ENCODE measurements at places on chromosomes 4 and X.
A peak's percentile ranks its signal among the peaks of the same experiment; 100 is the strongest.

DNA sequence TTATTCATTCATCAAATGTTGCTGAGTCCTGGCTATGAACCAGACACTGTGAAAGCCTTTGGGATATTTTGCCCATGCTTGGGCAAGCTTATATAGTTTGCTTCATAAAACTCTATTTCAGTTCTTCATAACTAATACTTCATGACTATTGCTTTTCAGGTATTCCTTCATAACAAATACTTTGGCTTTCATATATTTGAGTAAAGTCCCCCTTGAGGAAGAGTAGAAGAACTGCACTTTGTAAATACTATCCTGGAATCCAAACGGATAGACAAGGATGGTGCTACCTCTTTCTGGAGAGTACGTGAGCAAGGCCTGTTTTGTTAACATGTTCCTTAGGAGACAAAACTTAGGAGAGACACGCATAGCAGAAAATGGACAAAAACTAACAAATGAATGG, 1.7 kb upstream of the AFP start:
- peak; percentile 25 for DNase-seq

DNA sequence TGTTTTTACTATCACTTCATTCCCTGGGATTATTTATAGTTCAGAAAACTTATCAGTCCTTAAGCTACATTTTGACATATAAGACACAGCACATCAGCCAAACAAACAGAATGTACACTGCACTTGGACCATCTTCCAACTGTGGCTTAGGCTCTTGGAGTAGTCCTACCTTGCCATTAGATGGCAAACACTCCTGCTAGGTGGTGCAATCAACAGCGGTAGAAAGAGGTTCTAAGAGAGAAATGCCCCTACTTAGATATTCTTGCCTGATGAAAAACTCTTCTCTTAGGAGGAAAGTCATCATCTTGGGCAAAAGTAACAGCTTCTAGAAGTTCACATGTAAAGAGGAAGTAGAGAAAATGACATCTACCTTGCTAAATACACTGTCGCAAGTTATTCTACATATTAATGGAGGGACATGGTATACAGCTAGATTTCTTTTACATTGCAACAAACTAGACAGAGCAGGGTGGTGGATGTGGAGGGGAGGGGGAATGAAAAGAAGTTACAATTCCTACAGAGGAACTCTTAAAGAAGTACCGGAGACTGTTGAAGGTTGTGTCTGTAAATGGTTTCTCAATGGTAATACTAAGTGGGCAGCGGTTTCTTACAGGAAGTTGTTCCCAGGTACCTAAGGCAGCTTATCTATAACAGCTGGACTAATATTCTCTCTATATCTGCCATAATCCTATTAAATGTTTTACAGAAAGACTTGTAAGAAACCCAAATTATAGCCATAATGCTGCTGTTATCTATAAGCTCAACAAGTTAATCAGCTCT, 8.1 kb upstream of the STPG2 start:
- no peak for DNase-seq

- DNase-seq: no peak
These were observed 8.8 kb downstream of the PPP2R2C start for GRCh38 chr4:6463311-6464289.

DNA sequence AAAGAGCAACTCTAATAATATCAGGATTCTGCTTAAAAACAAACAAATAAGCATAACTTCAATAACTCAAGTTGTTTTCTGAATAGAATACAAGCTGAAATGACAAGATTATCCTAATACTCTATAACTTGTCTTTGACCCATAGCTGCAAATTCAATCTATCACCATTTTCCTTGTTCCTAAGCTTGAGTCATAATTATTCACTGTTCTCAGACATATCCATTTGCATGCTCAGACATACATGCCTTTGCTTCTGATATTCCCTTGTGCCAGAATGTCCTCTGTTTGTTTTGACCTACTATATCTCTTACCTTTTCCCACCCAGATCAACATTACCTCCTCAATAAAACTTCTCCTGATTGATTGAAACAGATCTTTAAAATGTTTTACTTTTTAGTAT, 109.7 kb downstream of the SNCA start:
- DNase-seq: no peak

DNA sequence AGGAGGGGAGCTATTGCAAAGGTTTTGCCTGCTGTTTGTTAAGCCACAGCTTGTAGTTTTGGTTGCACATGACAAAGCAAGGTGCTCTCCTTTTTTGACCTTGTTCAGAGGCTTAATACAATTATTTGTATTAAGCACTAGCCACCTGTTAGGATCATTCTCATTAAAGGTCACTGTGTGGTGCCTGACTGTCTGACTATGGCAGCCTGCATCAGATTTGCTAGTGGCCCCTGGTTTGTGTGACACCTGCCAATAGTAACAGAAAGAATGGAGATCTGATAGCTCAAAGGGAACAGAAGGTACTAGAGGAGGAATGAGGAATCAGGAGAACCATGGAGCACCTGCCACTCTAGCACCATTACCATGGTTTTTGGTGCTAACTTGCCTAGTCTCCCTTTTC, 102.5 kb downstream of the POLA1 start:
- no peak for DNase-seq

DNA sequence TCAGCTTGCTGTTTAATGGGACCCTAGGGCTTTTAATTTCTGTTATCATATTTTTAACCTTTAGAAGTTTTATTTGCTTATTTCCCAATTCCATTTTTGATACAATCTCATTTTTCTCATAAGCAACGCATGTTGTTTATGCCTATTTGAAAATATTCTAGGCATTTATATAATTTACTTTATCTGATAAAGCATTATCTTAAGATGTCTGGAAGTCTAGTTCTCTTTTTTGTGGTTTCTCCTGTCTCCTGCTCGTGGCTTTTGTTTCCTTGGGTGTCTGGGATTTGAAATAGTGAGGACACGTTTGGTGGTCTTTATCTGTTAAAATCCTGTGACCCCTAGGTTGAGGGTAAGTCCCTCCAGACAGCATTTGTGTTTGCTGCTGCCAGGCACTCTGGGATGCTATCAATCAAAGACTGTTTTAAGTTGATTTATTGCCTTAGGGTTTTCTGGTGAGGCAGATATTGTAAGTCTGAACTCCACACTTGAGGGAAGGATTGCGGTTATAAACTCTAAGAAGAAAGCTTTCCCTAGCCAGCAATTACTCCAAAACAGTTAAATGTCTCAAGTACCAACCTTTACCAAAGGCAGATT, 208.0 kb downstream of the PRDM5 start:
- no peak for DNase-seq

- DNase-seq: peak; percentile 78
These were observed 60.1 kb downstream of the SH3RF1 start for GRCh38 chr4:169210504-169211118.

DNA sequence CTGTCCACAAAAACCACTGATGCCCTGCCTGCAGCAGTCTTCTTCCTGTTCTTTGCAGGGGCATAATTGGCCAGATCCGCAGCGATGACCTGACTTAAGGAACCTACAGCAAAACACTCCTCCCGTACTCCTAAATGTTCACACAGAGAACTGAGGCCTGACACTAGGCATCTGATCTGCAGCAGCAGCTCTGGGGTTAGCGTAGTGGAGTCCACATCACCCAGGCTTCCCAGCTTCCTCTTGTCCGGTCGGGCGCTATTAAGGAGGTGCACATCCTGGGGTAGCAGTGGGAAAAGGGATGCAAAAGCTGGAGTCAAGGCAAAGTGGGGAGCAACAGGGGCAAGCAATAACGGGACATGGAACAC, 758 bp downstream of the SCFD2 start:
- peak; percentile 22 for DNase-seq

DNA sequence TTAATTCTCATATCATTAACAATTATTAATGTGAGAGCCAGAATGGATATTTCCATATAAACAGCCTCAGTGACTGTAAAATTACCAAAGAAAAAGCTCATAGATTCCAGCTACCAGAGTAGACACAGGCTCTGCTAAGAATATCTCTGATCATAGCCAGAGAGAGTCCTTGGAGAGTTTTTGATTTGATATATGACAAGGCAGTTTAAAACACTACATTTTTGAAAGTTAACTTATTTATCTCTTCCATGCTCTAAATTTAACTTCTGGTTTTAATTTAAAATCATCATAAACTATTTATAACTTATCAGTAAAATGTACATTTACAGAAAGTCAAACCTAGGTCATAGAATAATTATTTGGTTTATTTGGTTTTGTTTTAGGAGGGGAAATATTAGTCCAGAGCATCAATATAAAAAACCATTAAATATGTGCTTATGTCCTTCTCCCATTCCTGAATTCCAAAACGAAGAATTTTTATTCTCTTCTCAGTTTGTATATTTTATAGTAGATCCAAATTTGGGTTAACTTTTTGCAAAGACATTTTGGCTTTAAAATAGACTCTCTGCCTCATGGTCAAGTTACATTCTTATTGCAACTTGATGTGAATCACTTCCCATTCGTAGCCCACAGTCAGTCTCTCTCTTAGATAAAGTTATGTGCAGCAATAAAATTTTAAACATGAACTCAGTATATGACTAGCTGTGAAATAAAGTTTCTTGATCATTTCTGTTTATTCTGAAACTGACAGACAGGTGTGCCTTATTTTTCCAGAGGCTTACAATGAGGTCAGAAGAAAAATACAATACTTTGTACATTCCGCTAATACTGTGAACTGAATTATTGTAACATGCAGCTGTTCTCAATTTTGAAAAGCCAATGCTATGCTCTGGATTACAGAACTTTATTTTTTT, 267.1 kb downstream of the PAPSS1 start:
- DNase-seq: no peak

- peak; percentile 21 for DNase-seq
These were observed 626.8 kb downstream of the TLL1 start for GRCh38 chr4:166499820-166500219.

DNA sequence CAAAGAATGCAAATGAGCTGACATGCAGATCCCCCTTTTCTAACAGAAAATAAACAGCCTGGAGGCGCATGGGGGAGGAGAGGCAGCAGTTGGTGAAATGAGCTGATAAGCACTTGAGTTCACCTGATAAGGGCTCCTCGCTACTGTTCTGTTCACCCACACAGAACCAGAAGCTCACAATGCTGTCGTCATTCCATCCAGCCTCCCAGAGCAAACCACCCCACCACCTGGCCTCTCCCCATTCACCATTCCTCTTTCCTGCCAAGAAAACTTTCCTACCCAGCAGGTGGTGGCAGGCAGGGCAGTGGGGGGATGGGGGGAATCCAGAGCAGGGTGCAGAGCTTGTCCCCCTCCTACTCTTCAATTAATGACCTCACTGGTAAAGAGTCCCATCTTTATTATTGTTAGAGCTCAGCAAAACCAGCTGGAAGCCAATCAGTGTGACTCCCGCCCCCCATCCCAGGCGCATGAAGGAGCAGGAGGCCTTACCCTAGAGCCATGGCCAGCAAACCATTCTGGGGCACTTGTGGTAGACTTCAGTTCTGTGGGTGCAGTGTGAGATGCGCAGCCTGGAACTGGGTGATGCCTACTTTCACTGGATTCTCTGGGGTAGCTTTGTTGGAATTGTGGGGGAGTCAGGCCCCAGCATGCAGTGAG, 350.3 kb downstream of the ZIC3 start:
- DNase-seq: no peak

- no peak for DNase-seq
These were observed 108.9 kb downstream of the USP46 start for GRCh38 chr4:52550186-52550585.

DNA sequence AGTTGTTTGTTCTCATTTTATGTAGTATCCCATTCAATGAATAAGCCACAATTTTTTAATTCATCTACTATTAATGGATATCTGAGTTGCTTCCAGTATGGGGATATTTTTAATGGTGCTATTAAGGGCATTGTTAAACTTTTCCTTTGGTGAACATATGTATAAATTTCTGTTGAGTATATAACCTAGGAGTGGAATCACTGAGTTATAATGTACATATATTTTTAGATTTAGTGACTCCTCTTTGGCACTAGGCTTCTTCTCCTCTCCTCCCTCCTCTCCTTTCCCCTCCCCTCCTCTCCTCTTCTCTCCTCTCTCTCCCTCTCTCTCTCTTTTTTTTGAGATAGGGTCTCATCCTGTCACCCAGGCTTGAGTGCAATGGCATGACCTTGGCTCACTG, 26.4 kb downstream of the RBM47 start:
- DNase-seq: no peak

GRCh38 chr4:25865586-25865985, 2.8 kb upstream of the SEL1L3 start:
- DNase-seq: no peak

GRCh38 chr4:120920666-120921065, 1.9 kb downstream of the PRDM5 start:
- no peak for DNase-seq

DNA sequence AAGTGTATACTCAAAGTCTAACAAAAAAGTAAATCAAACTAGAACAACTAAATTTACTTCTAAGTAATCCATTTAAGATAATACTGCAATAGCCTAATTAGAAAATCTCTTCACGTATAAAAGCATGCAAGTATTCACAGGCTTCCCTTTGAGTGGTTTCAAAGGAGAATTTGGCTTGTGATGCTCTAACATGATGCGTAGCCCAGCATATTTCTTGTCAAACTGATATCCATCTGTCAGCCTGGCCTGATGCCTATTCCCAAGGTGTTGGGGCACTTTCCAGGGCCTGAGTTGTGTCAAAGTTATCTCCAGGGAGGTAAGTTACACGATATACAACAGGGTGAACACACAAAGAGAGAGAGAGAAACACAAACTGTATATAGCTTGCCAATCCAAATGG, 287.0 kb upstream of the MAGEB18 start:
- no peak for DNase-seq

GRCh38 chr4:162241857-162242256, 78.1 kb upstream of the FSTL5 start:
- no peak for DNase-seq

GRCh38 chr4:168569066-168569930, 72.4 kb downstream of the PALLD start:
- peak; percentile 46 for DNase-seq

- no peak for DNase-seq
These were observed 11.9 kb downstream of the STARD8 start for GRCh38 chrX:68659385-68659784.

DNA sequence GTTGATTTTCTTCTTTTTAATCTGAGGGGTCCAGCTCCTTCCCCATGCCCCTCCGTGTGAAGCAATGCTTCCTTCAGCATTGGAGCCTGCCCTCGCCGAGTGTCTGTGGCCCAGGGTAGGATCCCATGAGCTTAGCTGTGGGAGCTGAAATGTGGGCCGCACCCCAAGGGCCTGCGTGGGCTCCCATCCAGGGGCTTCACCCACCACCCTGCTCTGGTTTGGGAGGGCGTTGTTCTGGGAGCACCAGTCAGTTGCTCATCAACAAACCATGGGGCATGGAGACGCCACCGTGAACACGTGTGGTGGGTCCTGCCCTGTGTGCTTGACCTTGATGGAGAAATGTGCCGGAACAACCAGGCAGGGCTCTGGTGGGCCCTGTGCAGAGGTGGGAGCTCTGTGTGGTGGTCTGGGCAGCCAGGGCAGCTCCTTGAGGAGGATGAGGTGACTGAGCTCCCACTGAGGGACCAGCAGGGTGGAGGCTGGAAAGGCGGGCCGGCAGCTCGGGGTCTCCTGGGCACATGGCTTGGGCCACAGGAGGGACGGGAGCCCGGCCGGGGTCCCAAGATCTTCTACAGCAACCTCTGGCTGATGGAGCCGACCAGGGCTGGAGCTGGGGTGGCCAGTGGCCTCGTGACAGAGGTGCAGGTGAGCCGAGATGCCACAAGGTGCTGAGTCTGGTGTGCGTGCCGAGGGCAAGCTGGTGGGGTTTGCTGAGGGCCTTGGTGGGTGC, 39.6 kb upstream of the NKX1-1 start:
- no peak for DNase-seq

- DNase-seq: no peak
These were observed 130.8 kb upstream of the NPY2R start for GRCh38 chr4:155077452-155078229.

- no peak for DNase-seq
These were observed 1.6 kb upstream of the HTR2C start for GRCh38 chrX:114582264-114582632.

- no peak for DNase-seq
These were observed 47.5 kb upstream of the EIF1AX start for GRCh38 chrX:20189171-20189570.
